HCEC 1CT (cell line): ENCODE measurements at places on chromosomes 11 and 22.

- DNase-seq = no peak
Observed at GRCh38 chr22:23192558-23192957, 12.2 kb downstream of the BCR start.

DNA sequence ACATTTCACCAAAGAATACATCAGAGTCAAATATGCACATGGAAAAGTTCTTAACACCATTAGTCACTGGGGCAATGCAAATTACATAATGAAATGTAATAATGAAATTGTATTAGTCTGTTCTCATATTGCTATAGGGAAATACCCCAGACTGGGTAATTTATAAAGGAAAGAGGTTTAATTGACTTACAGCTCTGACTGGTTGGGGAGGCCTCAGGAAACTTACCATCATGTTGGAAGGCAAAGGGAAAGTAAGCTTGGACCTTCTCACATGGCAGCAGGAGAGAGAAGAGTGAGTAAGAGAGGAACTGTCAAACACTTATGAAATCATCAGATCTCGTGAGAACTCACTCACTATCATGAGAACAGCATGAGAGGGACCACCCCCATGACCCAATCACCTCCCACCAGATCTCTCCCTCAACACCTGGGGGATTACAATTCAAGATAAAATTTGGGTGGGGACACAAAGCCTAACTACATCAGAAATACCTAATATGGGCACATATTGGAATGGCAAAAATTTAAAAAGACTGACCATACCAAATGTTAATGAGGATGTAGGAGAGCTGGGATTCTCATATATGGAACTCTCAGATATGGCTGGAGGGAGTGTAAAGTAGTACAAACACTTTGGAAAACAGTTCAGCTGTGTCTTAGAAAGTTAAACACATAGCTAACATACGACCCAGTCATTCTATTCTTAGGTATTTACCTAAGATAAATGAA, 65.1 kb upstream of the CD44 start:
- DNase-seq = peak; percentile 34

DNA sequence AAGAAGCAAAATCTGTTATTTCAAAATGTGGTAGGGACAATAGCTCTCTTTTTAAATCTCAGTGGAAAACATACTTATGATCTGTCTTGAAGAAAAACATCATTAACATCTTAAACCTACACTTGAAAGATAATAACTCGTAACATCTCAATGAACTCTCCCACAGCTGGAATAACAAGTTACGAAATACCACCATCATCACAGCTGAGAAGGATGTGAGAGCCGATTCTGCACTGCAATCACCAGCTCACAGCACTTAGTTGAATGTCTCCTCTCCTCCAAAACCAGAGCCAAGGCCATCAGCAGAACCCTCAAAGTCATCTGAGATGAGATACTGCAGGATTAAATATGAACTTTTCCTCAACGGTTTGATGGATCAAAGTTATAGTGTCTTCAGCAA, 124.3 kb downstream of the ARHGAP20 start:
- DNase-seq = no peak

- DNase-seq = peak; percentile 68
Observed at GRCh38 chr11:66124564-66124963, 54.5 kb downstream of the PACS1 start.

DNA sequence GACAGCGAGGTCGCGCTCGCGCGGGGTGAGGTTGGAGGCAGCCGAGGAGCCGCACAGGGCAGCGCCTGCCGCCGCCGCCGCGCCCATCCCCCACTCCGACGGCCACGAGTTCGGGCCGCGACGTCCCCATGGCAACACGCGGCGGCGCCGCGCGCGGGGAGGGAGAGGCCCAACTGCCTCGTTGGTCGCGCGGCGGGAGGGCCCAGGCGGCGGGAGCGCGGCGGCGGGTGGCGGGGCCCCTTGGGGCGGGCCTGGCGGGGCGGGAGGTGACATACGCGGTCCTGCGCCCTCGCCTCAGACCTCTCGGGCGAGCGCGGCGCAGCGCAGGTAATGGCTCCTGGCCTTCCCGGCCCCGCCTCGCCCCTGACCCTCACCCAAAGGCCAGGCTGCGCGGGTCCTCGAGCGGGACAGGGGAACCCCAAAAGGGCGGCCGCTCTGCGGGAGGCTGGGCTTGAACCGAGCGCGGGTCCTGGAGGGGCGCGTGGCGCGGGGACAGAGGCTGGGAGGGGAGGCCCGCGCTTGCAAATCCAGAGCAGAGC, at the start of gene DEUP1:
DEUP1 (plus strand) TSS at position 297 of the 539 bp plus-strand sequence. CDS start 1,518 bp downstream, outside the sequence.
- no peak for DNase-seq

DNA sequence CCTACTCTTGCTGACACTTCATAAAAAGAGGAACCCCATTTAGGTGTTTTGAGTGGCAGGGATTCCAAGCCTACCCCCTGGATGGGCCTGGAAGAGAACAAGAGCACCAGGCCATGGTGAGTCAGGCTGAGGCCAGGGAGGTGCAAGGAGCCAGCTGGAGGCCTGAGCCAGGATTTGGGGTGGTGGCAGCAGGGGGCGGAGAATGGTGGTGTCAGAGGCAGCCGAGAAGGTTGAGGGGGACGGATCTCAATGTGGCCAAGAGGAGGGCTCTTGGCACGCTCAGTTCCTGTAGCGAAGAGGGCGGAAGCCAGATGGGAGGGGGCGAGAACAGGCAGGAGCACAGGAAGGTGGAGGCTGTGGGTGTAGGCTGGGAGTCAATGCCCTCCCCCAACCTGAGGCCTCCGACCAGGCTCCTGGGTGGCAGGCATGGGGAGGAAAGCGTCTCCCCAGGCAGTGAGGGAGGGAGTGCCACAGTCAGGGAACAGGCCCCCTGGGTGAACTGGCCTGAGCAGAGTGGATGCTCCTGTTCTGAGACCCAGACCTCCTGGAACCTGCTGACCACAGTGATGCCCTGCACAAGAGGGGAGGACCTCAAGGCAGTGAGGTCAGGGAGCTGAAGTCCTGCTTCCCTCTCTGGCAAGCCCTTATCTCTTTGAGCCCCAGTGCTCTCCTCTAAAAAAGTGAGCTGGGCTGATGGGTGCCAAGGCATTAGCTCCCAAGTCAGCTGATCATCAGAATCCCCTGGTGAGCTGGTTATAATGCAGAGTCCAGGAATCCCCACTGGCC, 13.9 kb downstream of the RTN4RL2 start:
- DNase-seq = peak; percentile 25

DNA sequence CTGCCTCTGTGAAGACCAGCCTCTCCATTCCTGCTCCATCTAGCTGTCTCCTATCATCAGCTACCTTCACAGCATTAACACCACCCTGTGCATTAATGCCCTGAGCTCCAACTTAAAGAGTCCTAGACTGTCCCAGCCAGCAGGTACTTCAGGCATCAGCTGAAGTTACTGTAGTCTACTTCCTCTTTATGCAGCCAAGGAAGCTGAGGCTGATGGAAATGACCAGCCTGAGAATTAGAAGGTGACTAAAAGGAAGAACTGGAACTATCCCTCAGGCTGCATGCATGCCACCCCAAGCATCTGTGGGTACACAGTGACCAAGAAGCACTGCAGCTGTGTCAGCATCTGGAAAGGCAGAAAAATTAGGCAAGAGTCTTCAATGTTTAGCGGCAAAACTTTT, 28.2 kb downstream of the MS4A10 start:
- DNase-seq = no peak

DNA sequence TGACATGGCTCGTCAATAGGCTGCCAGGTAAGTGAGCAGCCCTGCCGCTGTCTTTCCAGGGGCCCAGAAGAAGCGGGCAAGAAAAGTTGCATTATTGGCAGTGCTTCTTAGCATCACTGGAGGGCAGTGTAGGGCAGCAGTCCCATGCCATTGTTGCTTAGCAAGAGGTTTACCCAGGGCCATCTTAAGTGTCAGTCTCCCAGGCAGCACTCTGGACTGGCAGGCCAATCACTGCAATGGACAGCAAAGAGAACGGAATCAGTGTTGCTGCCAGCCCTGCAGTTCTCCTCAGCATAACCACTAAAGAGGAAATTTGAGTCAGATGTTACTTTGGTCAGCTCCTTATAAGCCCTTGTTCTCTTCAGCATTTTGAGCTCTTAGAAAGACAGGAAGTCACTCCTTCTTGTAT, 13.4 kb upstream of the GRK2 start:
- peak; percentile 38 for DNase-seq

GRCh38 chr11:88508759-88509581, 171.4 kb upstream of the CTSC start:
- no peak for DNase-seq
